CD4-positive, alpha-beta T cell treated with Interleukin-2 at 100 ng/mL for 4 hours (primary cell): ENCODE measurements at places on chromosomes 12 and 14.

DNA sequence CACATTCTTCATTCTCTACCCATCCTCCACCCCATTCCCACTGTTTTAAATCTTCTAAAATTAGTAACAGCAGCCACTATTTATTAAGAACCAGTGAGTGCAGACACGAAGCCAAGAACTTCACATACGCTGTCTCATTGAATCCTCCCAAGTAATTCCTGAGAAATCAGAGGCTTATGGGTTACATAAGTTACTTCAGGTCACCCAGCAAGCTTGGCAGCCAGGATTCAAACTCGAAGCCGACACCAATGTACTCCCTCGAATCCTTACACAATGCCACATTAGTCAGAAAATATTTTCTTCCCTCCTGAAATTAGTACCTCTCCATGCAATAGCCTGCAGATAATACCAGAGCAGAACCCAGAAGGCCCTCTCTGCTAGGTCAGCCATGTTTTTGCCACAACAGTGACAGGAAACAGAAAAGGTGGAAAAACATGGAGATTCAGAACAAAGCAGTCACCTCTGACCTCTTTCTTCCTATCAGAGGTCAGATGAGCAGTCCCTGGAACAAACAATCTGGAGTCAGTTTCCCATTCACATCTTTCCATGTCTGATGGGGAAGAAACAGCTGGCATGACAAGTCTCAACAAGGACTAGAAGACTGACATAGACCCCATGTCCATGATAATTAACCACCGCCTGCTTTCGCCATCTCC lies 16.4 kb downstream of the NID2 start:
- no peak for DNase-seq

DNA sequence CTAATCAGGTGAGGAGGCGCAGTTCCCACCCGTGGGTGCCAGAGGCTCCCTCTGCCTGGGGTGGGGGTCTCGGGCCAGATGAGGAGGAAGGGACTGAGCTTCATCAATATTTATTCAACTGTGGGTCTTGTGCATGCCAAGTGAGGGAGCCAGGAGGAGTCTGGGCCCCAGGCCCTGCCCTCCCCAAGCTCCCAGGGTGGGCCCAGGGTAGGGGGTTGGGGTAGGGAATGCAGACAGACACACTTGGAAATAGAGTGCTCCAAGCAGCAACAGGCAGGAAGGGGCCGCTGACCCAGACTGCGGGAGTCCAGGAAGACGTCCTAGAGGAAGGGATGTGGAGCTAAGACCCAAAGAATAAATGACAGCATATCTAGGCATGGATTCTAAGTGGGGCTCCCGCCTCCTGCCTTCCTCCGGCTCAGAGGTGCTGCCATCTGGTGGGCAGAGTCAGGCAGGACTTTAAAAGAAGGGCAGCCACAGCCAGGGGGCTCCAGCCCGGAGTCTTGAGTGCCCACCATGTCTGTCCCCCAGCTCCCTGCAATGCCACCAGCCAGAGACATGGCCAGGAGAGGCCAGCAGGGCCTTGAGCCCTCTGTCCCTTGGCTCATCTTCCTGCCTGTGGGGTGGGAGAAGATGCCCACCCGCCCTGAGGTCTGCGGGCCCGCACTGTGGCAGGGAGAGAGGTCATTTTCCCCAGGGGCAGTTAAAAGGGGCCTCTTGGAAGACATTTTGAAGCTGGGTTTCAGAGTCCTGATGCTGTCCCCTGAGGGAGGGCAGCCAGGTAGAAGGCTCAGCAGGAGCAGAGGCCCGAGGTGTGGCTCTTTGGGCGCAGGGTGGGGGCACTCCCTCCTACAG lies 70.1 kb downstream of the PHETA1 start:
- peak; percentile 7 for DNase-seq

GRCh38 chr12:131021154-131021541 lies 67.4 kb downstream of the ADGRD1 start:
- DNase-seq: no peak

DNA sequence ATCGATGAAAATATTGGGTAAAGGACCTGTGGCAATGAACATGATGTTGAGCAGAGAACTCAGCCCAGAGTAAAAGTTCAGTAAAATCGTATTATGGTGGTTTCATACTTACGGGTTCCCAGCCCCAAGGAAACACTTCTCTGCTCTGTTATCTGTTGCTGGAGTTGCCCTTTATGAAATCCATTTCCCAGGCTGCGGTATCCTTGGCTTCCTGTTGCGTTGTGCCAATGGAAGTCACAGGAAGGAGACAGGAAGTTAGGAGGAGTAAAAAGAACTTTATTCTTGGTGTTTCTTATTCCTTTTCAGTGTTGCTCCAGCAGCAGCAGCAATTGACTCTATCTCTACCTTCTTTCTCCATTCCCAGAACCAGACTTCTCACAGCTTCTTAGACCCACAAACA lies 965.2 kb downstream of the VRK1 start:
- DNase-seq: no peak

DNA sequence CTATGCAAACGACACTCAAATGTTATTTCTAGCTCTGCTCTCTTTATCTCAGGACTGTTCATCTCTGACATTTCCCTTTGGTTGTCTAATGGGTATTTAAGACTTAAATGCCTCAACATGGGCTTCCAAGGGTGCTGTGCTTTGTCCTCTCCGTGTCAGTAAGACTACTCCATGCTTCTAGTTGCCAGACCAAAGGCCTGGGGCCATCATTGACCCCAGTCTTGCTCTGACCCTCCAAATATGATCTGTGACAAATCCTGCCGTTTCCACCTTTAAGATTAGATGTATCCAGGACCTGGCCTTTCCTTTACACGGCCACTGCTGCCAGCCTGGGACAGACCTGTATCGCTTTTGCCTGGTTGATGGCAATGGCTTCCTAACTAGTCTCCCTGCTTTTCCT lies 126.3 kb upstream of the DYRK2 start:
- no peak for DNase-seq

DNA sequence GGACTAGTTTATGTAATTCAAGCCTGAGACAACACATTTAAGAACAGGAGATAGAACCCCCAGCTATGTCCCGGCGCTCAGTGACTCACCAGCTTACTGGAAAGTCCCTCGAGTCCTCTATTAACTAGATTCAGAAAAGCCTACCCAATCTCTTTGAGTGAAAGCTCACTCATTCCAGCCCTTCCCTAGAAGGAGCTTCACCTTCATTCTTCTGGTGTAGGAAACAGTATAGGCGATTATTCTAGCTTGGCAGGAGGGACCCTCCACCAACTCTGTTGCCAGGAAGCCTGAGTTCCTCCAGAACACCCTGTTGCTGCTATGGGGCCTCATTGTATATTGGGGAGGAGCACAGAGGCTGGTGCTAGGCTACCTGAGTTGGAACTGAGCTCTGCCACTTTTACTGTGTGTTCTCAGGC lies 57.2 kb upstream of the AEBP2 start:
- DNase-seq: peak; percentile 40

GRCh38 chr12:106074706-106075392 lies 63.9 kb downstream of the NUAK1 start:
- DNase-seq: no peak

DNA sequence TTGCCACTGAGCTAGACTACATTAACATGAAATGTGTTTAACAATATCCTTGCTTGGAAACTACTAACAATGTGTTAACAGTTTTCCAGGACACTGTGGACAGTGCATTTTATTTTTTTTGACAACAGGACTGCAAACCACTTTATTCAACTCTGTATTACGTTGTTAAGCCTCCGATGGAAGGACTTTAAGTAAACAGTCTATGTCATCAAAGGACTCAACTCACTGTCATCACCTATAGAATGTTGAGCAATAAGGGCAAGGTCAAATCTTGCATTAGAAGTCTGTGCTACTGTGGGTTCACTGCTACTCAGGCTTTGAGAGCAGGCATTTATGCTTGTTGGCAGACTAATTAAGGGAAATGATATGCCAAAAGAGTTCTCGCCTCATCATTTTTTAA lies 483.7 kb downstream of the FLRT2 start:
- DNase-seq: no peak

DNA sequence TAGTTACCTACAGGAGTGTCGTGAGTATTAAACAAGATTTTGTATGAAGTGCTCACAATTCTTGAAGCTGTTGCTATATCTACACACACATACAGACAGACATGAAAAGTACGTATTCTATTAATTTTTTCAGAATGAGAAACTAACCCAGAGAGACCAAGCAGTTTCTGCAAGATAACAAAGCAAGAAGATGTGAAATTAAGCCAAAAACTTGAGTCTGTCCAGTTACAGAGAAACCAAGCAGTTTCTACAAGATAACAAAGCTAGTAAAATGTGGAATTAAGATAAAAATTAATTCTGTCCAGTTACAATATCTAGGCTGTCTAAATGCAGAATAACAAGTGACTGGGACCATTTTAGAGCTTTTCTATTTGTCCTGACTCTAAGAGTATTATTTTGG lies 132.4 kb downstream of the ALG10B start:
- no peak for DNase-seq

DNA sequence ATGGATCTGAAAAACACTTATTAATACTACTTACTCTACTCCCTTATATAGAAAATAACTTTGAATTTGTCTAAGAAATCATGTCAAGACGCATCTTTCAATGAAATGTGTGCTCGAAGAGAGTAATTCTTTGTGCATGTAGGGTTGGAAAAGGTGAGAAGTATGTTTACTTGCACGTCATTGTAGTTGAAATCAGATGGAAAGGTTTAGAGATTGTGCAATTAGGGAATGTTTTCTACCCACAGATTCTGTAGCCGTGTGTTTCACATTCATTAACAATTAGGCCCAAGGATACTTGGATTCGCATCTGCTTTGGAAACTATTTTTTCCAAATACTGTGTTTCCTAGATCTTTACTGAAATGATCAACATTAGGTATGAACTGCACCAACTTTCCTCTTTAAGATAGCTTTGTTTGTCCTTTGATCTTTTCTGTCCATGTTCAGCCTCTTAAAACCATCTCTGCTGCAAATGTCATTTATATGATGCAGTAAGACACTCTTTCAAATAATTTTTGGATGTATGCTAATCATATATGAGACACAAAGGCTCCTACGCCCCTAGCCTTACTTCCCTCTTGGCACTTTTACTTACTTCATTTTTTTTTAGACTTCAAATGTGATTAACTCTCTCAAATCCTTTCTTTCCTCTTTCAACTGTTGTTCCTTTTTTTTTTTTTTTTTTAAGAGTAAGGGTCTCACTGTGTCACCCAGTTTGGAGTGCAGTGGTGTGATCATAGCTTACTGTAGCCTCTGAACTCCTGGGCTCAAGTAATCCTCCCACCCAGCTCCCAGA lies 58.0 kb upstream of the PSMA6 start:
- no peak for DNase-seq

- DNase-seq: no peak
Observed at GRCh38 chr12:104514092-104514810, 57.5 kb downstream of the CHST11 start.

DNA sequence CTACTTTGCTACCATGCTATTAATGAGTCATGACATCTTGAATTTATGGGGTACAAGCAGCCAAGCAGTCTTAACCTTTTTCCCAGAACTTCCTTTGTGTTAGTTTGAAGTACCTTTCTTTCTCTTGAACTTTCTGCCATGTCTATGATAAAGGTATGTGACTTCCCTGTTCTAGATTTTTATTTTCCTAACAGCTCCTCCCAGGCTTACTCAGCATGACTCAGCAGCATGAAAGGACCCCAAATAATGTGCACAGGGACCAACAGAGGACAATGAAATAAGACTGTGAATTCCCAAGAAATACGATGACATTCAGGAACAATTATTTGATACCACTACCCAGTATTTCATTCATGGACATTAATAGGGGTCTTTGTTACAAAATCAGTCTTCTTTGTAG lies 60.0 kb downstream of the TTC6 start:
- no peak for DNase-seq
